ENCODE measurements at places on chromosomes 5 and 9. TPM values are rescaled to one million over a fixed set of nuclear protein-coding genes. Genes with fewer than 3 reads are reported as not detected.

- DNase-seq = no peak
Observed at GRCh38 chr5:148911386-148911785, 85.0 kb downstream of the ADRB2 start.

GRCh38 chr5:175889910-175890684 lies 18.7 kb downstream of the CPLX2 start:
- DNase-seq = no peak

- no peak for DNase-seq
Observed at GRCh38 chr9:117779760-117780159, 75.6 kb downstream of the TLR4 start.

- DNase-seq = no peak
Observed at GRCh38 chr9:114034661-114035062, 43.4 kb downstream of the AMBP start.

- DNase-seq = no peak
Observed at GRCh38 chr9:69178583-69179011, 4.5 kb downstream of the TJP2 start.

DNA sequence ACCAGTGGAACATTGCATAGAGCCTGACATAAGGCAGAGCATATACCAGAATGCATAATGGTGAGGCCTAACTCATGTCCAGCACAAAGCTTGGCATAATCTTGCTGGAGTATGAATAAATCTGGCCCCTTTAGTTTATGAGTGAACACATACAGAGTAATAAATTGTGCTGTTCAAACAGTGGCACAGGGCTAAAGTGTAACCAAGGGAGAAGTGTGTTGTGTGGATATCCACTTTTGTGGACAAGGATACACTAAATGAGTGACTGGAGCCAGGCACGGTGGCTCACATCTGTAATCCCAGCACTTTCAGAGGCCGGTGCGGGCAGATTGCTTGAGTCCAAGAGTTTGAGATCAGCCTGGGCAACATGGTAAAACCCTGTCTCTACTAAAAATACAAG lies 29.4 kb upstream of the JMY start:
- no peak for DNase-seq

DNA sequence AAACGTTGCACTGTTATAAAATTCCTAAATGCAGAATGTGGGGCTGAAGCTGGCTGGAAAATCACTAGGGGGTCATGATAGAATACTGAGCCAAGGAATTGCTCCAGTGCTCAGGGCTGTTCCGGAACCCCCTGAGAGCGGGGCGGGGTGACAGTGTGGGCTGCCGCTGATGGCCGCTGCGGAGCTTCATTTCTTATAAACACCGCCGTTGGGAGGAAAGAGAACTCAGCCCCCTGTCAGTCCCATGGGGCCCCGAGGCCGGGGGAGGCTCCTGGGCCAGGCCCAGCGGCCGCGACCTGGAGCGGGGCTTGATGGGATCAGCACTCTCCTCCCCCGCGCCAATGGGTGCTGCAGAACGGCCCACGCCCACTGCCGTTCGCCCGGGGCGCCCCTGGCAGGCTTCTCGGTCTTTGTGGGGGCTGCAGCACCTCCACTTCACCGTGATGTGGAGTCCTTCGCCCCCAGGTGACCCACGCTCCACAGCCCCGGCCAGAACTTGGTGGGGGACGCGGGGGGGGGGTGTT lies 5.2 kb upstream of the IRF1 start:
- DNase-seq = peak; percentile 77

GRCh38 chr9:114691046-114691955 lies 9.3 kb upstream of the TEX48 start:
- DNase-seq = no peak

GRCh38 chr5:75091597-75091996 lies 39.2 kb upstream of the GCNT4 start:
- DNase-seq = no peak

- DNase-seq = no peak
Observed at GRCh38 chr9:36945999-36946398, 88.1 kb downstream of the PAX5 start.

DNA sequence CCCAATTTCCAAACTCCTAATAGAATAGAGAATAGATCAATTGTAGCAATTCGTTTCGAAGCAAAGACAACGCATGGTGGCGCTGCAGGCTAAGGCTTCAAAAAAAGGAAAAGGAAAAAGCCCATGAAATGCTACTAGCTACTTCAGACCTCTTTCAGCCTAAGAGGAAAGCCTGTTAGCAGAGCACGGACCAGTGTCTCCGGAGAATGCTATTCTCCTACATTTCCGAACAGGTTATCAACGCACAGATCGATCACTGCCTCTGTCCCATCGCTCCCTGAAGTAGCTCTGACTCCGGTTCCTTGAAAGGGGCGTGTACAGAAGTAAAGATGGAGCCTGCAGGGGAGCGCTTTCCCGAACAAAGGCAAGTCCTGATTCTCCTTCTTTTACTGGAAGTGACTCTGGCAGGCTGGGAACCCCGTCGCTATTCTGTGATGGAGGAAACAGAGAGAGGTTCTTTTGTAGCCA lies at the start of gene PCDHB15:
Gene PCDHB15 (plus strand): TSS at position 146 of the 468 bp plus-strand sequence. CDS start 184 bp downstream, at position 330.
- peak; percentile 38 for DNase-seq

- no peak for DNase-seq
Observed at GRCh38 chr9:90813523-90813922, 11.9 kb downstream of the SYK start.

DNA sequence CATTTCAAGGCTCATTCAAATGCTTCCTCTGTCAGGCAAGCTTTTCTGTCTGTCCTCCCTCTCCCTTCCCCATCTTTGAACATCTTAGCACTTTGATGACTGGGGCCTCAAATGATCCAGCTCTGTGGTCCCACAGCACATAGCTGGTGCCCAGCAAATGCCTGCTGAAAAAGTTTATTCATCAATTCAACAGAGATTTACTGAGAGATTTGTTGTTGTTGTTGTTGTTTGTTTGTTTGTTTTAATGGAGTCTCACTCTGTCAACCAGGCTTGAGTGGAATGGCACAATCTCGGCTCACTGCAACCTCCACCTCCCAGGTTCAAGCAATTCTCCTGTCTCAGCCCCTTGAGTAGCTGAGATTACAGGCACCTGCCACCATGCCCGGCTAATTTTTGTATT lies 6.0 kb upstream of the EXOSC2 start:
- DNase-seq = no peak

- no peak for DNase-seq
Observed at GRCh38 chr5:169670769-169671525, 33.9 kb downstream of the DOCK2 start.

DNA sequence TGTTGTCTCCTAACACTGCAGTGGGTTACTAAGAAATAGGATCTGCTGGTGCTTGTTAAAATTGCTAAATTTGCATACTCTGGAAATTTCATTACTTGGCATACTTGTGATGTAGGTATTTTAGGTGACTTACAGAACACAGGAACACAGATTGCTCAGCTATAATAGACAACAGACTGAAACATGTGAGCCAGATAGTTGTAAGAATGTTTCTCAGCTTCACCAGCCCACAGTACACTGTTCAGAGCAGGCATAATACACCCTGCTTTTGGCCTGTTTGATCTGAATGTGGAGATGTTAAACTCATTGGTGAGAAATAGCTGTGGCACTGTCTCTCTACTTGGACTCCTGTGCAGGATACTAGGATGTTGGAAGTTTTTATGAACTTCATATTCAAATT lies 275.7 kb downstream of the CSNK1G3 start:
- DNase-seq = no peak

DNA sequence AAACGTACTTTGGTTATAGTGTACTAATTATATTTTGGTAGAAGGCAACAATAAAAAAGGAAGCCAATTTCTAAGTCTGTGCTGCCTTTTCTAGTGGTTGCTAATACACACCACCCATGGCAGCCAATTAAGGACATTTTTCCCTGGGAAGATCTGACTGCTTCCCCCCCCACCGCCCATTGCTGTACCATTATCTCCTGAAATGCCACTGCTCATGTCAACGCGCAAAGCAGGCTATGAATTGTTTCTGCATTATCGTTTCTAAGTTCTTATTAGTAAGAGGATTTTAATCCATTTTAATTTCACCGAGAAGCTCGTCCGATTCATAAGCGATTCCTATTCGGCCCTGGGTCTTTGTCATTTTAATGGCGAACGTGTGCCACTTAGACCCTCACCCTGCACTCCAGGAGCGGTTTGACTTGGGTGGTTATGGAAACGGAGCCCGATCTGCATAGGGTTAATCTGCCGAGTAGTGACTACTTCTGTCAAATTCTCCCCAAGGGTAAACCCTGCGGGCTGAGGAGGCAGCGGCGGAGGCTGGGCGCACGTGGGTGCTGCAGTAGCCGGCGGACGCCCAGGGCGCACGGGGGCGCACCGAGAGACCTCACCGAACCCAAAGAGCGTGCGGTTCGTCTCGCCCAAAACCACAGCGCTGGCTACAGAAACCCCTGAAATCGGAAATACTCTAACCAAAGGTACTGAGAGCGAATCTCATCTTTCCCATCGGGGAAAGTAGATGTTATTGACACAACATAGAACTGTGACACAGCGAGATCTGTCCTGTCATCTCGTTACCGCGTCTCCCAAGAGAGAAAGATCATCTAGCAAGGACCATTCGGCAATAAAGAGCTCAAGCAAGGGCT lies 55.8 kb upstream of the SHC3 start:
- no peak for DNase-seq

GRCh38 chr9:124782661-124783574 lies 6.0 kb downstream of the OLFML2A start:
- no peak for DNase-seq

DNA sequence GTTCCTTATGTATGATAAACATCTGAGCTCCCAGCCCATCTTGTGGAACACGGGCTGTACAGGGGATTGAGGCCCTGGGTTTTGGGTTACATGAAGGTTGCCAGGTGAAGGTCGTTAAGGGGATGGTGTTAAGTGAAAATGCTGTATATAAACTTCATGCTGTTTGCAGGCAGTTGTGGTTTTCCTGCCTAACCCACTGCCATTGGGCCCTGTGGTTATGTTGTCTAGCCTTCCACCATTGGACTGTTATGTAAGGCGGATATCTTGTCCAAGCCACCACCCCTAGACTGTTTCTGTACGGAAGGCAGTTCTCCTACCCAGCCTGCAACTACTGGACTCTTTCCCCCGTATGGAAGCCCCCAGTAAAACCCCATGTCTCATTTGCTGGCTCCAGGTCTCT lies 246.1 kb downstream of the KIF4B start:
- no peak for DNase-seq

- DNase-seq = no peak
Observed at GRCh38 chr9:23790351-23791260, 35.4 kb downstream of the ELAVL2 start.

DNA sequence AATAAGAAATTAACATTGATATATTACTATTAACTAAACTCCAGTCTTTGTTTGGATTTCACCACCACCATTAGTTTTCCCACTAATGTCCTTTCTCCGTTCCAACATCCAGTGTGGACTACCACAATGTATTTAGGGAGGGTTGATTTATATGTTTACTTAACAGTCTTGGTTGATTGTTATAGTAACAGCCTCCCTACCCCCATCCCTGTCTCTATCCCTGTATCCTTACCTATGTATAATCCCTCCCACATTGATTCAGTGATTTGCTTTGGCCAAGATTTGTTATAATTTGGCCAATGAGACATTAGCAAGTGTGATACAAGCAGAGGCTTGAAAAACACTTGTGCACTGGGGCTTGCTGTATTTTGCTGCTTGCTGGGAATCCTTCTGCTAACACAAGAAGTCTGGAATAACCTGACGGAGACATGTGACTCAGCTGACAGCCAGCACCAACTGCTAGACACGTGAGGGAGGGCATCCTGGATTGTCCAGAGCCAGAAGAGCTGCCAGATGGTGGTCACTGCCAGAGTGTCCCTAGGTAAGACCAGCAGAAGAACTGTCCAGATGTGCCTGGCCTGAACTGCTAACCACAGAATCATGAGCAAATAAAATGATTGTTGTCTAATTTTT lies 51.2 kb upstream of the TCF7 start:
- DNase-seq = no peak

GRCh38 chr9:112110094-112110776 lies 64.9 kb downstream of the SUSD1 start:
- DNase-seq = no peak

DNA sequence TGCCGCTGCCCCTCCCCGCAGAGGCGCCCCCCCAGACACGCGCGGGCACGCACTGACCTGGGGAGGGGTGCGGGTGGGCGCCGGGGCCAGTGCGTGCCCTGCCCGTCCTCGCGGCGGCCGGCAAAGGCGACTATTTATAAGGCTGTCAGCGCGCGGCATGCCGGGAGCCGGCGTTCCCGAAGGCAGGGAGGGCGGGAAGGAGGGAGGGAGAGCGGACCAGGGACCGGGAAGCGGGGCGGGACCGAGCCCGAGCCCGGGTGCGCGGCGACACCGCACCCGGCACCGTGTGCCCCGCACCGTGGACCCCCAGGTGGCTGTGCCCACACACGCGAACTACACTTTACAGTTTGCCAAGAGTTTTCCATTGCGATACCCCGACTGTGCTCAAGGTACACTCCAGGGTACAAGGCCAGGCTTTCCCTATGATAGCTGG lies at the start of gene AK1:
Gene AK1 (minus strand): TSS at position 110 of the 433 bp plus-strand sequence. CDS start 3,058 bp downstream, outside the sequence.
- DNase-seq = peak; percentile 63

- DNase-seq = no peak
Observed at GRCh38 chr9:73780916-73781315, 629.3 kb downstream of the ANXA1 start.

GRCh38 chr5:142551338-142552067 lies 134.4 kb downstream of the FGF1 start:
- no peak for DNase-seq

GRCh38 chr5:148913985-148914431 lies 87.6 kb downstream of the ADRB2 start:
- DNase-seq = no peak

DNA sequence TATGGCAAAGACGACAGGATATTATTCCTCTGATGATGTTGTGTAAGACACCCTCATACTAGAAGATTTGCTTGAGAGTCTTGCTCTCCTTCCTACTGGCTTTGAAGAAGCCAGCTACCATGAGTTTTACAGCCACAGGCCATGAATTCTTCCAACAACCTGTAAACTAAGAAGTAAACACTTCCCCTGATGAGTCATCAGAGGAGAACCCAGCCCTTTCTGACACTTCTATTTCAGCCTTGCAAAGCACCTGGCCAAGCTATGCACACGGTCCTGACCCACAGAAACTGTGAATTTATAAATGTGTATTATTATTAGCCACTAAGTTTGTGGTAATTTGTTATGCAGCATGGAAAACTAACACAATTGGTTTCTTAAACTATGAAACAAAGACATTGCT lies 288.8 kb upstream of the ADAMTSL1 start:
- no peak for DNase-seq

- DNase-seq = no peak
Observed at GRCh38 chr9:13165236-13165945, 114.1 kb downstream of the MPDZ start.

DNA sequence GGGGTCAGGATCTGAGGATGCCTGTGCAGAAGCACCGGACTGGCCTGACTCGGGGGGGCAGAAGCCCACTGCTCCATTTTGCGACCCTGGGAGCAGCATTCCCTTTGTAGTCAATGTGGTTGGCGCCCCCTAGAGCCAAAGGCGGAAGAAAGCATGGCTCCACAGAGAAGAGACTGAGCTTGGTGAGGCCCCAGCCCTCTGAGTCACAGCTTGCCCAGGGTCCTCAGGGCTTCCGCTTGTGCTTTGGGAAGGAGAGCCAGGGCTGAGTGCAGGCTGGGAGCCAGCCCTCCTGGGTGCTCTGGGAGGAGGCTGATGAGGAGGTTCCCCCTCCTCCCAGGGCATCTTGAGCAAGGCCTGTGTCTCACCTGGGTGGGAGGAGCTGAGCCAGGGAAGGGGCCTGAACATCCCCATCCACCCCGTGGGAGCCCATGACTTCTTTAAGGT lies 5.5 kb upstream of the AQP3 start:
- DNase-seq = peak; percentile 63

The PIP5K1B gene
- polyA plus RNA-seq = 7.1 TPM

The PCDH1 gene
- polyA plus RNA-seq = 22.4 TPM

The DAB2IP gene
- polyA plus RNA-seq = 42.5 TPM

The PCDHGC3 gene
- polyA plus RNA-seq = 99.2 TPM

The TSSK1B gene
- polyA plus RNA-seq = 0.12 TPM

The RASEF gene
- 8.5 TPM for polyA plus RNA-seq
